ENCODE measurements at places on chromosomes 13 and 19. TPM values are rescaled to one million over a fixed set of nuclear protein-coding genes. Genes with fewer than 3 reads are reported as not detected.
A peak's percentile ranks its signal among the peaks of the same experiment; 100 is the strongest.

DNA sequence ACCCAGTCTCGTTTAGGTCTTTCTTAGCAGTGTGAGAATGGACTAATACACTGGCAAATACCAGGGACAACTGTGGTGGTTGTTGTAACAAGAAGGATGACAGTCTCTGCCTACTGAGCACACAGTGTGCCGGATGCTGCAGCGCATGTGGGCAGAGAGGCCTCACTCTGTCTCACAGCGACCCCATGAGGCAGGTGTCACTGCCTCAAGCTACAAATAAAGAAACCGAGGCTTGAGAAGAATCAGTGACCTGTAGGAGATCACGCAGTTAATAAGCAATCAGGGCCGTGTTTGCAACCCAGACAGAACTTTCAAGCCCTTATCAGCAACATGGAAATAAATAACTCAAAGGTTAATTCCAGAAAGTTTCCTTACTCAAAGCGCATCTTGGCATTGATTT, 40.5 kb upstream of the GAS6 start:
- peaks cover 5% of the 10 kb centered on the region for H3K27me3 ChIP-seq
- no peaks in the 10 kb centered on the region for H3K4me1 ChIP-seq
- H3K36me3 ChIP-seq, result no peaks in the 10 kb centered on the region
- no peak overlapping the region for H3K4me3 ChIP-seq

The DACT3 gene
- 2.8 TPM for polyA plus RNA-seq

The DNAAF3 gene
- 11.0 TPM for polyA plus RNA-seq

- H3K36me3 ChIP-seq, result no peaks in the 10 kb centered on the region
- peak; percentile 78 for DNase-seq
- peaks cover 23% of the 10 kb centered on the region for H3K4me1 ChIP-seq
- H3K27ac ChIP-seq, result peak overlapping the region; percentile 29
- H3K4me3 ChIP-seq, result no peak overlapping the region
- peaks cover 6% of the 10 kb centered on the region for H3K27me3 ChIP-seq
These were observed 121.6 kb upstream of the FRY start for GRCh38 chr13:31909864-31910551.

DNA sequence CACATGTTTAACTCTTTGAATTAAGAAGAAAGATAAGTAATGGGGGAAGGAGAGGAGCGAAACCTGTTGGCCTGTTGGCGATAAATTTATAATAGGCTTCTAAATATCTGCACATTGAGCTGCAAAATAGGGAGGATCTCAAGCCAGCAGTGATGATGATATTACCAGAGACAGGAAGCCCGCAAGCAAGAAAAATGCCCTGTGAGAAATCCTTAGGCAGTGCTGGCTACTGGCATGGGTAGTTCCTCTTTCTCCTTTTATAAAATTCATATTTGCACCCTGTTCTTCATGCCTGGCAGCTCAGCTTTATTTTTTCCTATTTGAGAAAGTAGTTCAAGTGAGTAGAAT, 858 bp upstream of the USP12 start:
- H3K27ac ChIP-seq, result peak overlapping the region; percentile 88
- peaks cover 6% of the 10 kb centered on the region for H3K4me1 ChIP-seq
- no peaks in the 10 kb centered on the region for H3K27me3 ChIP-seq
- no peak for DNase-seq
- no peak overlapping the region for H3K4me3 ChIP-seq

GRCh38 chr19:16376241-16376640, 51.6 kb downstream of the KLF2 start:
- H3K4me3 ChIP-seq, result no peak overlapping the region
- peaks cover 12% of the 10 kb centered on the region for H3K4me1 ChIP-seq
- no peaks in the 10 kb centered on the region for H3K27me3 ChIP-seq
- peak overlapping the region; percentile 12 for H3K27ac ChIP-seq
- no peak for DNase-seq

- DNase-seq, result no peak
- H3K4me1 ChIP-seq, result peaks cover 6% of the 10 kb centered on the region
- no peak overlapping the region for H3K4me3 ChIP-seq
- no peak overlapping the region for H3K27ac ChIP-seq
These were observed 364 bp downstream of the CKM start for GRCh38 chr19:45322311-45322710.

GRCh38 chr13:66665991-66666390, 564.1 kb downstream of the PCDH9 start:
- no peak for DNase-seq
- H3K27ac ChIP-seq, result no peak overlapping the region
- H3K4me1 ChIP-seq, result no peaks in the 10 kb centered on the region
- H3K36me3 ChIP-seq, result no peaks in the 10 kb centered on the region
- H3K27me3 ChIP-seq, result no peaks in the 10 kb centered on the region
- no peak overlapping the region for H3K4me3 ChIP-seq

The LHB gene
- polyA plus RNA-seq, result 0.32 TPM

GRCh38 chr13:32851083-32852069, 164.8 kb upstream of the KL start:
- no peak overlapping the region for H3K27ac ChIP-seq
- H3K4me3 ChIP-seq, result no peak overlapping the region
- H3K27me3 ChIP-seq, result no peaks in the 10 kb centered on the region
- H3K36me3 ChIP-seq, result no peaks in the 10 kb centered on the region
- no peak for DNase-seq

The CDX2 gene
- polyA plus RNA-seq, result not detected

- H3K4me3 ChIP-seq, result no peak overlapping the region
- no peaks in the 10 kb centered on the region for H3K27me3 ChIP-seq
- H3K36me3 ChIP-seq, result no peaks in the 10 kb centered on the region
- H3K27ac ChIP-seq, result no peak overlapping the region
These were observed 361.6 kb upstream of the PCDH20 start for GRCh38 chr13:61777271-61777670.

- no peak overlapping the region for H3K4me3 ChIP-seq
- no peaks in the 10 kb centered on the region for H3K4me1 ChIP-seq
- DNase-seq, result no peak
- H3K27ac ChIP-seq, result no peak overlapping the region
- H3K36me3 ChIP-seq, result no peaks in the 10 kb centered on the region
These were observed 123.1 kb downstream of the ATP8A2 start for GRCh38 chr13:25494698-25495411.

DNA sequence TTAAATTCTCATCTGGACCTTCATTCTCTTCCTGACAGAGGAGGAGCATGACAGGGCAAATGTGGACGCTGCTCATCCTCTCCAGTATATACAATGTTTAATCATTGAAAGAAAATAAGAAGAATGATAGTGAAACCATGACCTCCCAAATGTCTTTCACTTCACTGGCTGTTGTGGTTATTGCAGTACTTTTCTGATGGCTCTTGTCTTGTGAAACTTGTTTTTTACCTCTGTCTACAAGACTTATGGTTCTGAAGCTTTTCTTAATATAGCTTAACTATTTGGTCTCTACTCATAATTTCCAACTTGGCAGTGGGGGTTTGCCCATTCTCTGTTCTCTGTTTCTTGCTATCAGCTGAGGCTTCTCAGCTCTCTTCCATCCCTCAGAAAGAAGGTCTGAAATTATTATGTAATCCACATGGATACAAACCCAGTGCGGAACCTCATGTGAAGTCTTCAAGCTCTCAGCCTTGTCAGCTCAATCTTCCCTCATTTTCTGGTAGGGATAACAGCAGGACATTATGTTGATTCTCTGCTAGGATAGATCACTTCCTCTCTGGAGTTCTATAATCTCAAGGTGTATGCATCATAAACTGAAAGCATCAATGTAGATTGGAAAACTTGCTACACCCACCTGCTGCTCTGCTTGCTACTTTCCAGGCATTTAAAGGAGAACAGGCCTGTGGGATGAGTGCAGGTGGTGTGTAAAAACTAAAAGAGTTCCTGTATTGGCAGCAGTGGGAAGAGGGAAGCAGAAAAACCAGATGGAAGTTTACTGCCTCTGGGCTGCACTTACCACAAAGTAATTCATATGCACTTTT, 250.3 kb upstream of the HTR2A start:
- H3K36me3 ChIP-seq, result no peaks in the 10 kb centered on the region
- no peaks in the 10 kb centered on the region for H3K4me1 ChIP-seq
- no peak for DNase-seq
- H3K27ac ChIP-seq, result no peak overlapping the region
- H3K4me3 ChIP-seq, result no peak overlapping the region

DNA sequence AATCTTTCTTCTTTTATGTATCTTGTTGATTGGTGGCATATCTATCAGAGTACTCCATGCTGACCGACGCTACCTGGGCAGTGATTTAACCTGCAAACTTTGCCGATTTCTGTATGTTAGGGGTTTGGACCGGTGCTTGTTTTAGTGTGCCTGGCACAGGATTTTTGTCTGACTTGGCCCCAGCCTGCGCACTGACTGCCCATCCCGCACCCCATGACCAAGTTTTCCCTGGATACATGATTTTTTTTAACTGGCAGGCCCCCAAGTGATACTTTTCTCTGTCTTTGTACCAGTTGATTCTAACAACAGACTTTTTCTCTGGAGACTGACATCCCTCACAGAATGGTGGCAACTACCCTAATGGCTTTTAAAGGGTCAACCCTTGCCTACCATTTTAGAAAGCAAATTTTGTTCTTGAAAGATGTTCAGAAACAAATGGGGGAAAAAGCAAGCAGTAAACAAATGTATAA, 69.0 kb upstream of the C1QTNF9B start:
- DNase-seq, result no peak
- peak overlapping the region; percentile 22 for H3K27ac ChIP-seq
- no peaks in the 10 kb centered on the region for H3K27me3 ChIP-seq
- peaks cover 6% of the 10 kb centered on the region for H3K4me1 ChIP-seq
- H3K36me3 ChIP-seq, result no peaks in the 10 kb centered on the region
- no peak overlapping the region for H3K4me3 ChIP-seq

Data from lung (tissue), 17 donors.